NCI-H2081 (cell line): ENCODE measurements at places on chromosomes 16 and 17.

DNA sequence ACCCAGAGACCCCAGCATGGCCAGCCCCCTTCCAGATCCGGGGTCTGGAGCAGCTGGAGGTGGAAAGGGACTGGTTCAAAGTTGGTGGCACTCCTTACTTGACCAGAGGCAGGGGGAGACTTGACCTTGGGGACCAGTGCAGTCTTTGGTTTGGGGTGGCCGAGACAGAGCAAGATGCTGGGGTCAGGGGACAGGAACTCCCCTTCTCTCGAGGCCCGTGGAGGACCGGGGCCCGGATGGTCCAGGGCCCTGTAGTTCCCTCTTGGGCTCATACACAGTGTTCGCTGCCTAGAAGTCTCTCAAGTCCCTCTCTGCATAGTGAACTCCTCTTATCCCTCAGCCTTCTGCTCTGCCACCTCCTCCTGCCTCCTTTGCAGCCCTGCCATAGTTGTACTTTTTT, 601 bp upstream of the PRSS33 start:
- DNase-seq: no peak

DNA sequence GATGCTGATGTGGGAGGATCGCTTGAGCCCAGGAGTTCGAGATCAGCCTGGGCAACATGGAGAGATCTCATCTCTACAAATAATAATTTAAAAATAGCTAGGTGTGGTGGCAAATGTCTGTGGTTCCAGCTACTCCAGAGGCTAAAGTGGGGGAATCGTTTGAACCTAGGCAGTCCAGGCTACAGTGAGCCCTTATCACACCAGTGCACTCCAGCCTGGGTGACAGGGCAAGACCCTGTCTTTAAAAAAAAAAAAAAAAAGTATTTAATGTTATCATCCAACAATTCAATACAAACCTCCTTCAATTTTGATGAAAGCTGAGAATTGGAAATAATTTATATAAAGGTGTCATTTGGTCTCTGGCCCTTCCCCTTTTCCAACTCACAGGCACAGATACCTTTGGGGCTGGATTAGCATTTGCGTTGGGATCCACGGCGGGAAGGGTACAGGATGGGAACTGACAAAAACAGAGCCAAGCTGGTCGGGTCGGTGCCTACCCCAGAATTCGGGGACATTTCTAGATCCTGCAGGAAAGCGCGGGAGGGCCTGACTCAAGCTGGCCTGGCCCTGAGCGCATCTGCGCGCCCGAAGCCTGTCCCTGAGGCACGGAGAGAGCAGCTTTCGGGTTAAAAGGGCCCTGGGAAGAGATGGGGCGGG, 860 bp upstream of the DCAF7 start:
- no peak for DNase-seq

GRCh38 chr16:4385789-4386450, 14.3 kb downstream of the VASN start:
- DNase-seq: no peak

GRCh38 chr17:37187262-37187661, 188.5 kb upstream of the C17orf78 start:
- DNase-seq: no peak

GRCh38 chr16:17607609-17608008, 136.8 kb upstream of the XYLT1 start:
- no peak for DNase-seq

DNA sequence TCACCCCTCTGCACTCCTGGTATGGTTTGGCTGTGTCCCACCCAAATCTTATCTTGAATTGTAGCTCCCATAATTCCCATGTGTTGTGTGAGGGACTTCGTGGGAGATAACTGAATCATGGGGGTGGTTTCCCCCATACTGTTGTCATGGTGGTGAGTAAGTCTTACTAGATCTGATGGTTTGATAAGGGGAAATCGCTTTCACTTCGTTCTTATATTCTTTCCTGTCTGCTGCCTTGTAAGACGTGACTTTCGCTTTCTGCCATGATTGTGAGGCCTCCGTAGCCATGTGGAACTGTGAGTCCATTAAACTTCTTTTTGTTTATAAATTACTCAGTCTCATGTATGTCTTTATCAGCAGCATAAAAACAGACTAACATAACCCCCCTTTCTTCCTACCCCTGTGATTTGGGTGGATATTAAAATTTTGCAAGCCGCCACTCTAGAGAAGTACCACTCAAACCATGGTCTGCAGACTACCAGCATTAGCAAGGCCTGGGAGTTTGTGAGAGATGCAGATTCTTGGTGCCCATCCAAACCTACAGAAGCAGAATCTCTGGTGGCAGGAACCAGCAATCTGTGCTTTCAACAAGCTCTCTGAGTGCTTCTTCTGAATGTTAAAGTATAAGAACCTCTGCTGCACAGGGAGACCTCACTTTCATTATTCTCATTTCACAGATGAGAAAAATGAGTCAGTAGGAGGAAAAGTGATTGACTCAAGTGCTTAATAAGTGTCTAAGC, 999.5 kb upstream of the EEF2KMT start:
- DNase-seq: no peak

- DNase-seq: no peak
Observed at GRCh38 chr17:44879376-44879775, 19.9 kb downstream of the EFTUD2 start.

- DNase-seq: no peak
Observed at GRCh38 chr17:79532107-79532790, 78.6 kb downstream of the RBFOX3 start.

- no peak for DNase-seq
Observed at GRCh38 chr16:4034963-4035362, 81.3 kb downstream of the ADCY9 start.

GRCh38 chr17:43220511-43221125, 7.8 kb downstream of the CCDC200 start:
- DNase-seq: no peak

GRCh38 chr17:82862737-82863382, 23.0 kb upstream of the ZNF750 start:
- no peak for DNase-seq

GRCh38 chr16:66908116-66908515, 10.6 kb downstream of the CDH16 start:
- DNase-seq: no peak

GRCh38 chr16:68055395-68055794, 29.8 kb upstream of the NFATC3 start:
- no peak for DNase-seq

GRCh38 chr16:2095918-2096582, 39.6 kb downstream of the PKD1 start:
- DNase-seq: no peak

GRCh38 chr17:1931844-1932579, 93.1 kb downstream of the RTN4RL1 start:
- DNase-seq: peak; percentile 72

DNA sequence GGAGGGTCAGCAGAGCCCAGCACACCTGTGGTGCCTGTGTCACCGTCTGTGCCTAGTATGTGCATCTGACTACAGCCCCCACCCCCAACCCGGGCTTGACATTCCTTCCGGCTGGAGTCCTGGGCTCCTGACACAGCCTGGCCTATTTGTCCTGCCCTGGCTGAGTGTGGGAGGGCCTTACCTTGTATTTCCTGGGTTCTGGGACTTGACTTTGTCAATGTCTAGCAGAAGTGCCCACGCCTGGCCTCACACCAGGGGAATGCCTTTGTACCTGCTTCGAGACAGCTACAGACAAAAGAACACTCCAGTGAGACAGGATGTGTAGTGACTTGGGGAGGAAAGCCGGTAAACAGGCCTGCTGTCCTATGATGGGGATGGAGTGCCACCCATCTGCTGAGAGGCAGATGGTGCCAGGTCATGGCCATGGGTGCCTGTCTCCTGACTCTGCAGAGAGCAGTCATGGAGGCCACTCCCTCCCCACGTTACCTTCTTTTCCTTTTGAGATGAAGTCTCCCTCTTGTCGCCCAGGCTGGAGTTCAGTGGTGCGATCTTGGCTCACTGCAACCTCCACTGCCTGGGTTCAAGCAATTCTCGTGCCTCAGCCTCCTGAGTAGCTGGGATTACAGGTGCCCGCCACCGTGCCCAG, 42.8 kb downstream of the TNFRSF13B start:
- DNase-seq: no peak

- DNase-seq: no peak
Observed at GRCh38 chr17:47712330-47713023, 18.5 kb downstream of the TBKBP1 start.

DNA sequence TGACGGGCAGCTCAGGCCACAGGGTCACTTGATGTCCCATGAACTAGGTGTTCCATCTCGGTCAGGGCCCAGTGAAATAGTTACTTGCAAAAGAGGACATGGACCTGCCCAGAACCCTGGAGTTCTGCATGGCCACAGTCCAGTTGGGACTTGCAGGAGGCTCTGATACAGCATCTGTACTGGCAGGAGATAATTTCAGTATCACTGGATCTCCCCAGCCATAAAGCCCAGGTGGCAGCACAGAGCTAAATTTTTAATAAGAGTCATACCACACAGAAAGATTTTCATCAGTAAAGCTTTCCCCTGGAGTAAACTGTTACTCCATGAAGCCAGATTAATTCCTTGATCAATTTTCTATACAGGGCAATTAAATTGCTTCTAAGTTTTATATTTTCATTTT, 18.0 kb upstream of the SLC16A5 start:
- no peak for DNase-seq

DNA sequence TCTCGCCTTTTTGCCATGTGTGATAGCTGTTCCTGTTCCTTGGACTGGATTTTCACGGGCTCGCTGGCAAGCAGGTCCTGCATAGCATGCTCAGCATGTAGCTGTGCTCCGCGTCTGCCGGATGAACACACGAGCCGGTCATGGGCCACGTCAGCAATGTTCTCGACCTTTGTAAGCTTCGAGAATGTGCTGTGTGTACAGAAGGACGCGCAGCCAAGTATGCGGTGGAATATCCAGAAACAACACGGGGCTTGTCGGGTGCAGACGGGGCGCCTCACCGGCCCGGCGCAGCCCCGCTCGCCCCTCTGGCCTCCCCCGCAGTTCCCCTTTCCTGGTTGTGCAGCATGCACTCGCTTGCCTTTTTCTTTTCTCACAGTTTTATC, 42.2 kb downstream of the RPTOR start:
- DNase-seq: no peak

GRCh38 chr17:31269578-31269983, 27.5 kb downstream of the OMG start:
- DNase-seq: no peak

DNA sequence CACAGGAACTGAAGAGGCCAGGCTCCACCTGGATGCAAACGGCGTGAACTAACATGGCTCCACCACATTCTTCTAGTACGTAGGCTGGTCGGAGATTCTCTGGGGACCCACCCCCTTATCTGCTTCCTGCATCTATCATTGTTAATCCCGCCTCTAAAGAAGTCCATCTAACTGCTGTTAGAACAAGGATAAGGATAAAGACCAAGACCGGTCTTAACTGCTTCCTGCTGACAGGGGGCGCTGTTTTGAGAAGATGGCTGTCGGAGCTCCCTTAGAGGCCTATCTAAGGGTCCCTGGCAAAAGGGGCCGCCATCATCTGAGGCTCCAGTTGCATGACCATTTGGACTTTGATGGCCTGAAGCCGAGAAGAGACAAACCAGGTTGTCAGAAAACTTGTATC, 25.8 kb upstream of the TNFSF12 start:
- no peak for DNase-seq

GRCh38 chr17:52899235-52899634, 740.7 kb upstream of the CA10 start:
- no peak for DNase-seq

DNA sequence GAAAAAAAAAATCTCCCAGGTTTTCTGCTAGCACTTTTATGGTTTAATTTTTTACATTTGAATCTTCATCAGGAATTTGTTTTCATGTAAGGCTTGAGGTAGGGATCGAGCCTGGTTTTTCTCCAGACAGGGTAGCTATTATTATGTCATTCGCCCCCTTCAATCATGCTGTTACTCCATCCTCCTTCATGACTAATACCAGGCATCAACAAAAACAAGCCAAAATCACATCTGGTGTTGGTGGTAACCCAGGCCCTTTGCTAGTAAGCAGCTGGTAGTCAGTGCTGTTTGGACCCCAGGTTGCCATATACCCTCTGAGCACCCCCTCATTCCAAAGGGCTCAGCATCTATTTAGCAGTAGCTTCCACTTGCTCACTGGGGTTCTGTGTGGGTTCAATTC, 29.5 kb downstream of the DRC3 start:
- no peak for DNase-seq

DNA sequence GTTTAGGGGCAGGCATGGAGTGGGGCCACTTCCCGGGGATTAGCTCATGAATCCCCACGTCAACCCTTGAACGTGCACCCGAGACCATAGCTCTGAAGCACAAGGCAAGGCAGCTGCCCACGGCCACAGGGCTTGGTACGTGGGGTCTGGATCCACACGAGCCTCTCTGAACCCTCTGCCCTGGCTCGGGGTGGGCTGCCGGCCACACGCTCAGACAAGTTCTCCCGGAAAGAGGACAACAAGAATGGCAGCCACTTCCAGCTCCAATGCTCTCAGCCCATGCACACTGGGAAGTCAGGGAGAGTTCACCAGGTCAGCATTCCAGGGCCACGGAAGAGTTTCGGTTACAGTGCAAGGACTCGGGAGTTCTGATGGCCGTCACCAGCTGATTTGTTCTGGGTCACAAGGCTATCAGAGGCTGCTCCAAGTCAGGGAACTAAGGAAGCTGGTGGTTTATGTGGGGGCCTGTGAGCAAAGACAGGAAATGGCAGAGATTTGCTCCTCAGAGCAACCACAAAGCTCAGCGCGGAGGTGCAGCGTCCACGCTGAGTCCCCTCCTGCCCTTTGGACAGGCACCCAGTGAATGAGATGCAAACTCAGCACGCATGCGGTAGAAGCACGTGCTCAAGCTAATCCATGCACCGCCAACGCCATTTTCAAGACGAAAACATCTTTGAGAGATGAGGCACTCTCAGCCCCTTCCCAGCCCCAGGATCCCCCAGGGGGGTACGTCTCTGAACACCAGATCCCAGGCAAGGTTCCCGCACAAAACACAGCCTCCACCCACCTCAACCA, 356.4 kb downstream of the FOXL1 start:
- no peak for DNase-seq

DNA sequence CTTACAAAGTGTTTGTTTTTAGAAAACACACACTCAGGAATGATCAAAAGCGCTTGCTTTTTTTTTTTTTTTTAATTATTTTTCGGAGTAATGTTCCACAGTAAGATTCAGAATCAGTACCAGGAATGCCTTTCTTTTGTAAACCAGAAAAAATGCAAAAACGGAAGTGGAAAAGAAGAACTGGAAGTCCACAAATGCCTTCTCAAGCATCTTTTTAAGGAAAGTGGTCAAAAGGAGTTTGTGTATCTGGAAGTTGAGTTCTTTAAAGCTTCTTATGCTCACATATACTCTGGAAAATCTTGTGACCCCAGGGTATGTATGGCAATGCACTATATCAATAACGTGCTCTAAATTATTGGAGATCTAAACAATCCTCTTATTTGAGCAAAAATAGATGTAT, 126.0 kb downstream of the ABCA8 start:
- DNase-seq: no peak

DNA sequence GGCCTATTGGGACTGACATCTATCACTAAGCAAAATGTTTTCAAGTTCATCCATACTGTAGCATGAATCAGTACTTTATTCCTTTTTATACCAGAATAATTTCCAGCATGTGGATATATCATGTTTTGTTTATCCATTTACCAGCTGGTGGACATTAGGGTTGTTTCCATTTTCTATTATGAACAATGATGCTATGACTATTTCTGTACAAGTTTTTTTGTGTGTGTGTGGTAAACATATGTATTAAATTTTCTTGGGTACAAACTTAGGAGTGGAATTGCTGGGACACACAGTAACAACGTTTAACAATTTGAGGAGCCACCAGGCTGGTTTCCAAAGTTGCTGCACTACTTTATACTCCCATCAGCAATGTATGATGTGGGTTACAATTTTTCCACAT, 91.0 kb downstream of the USP32 start:
- DNase-seq: no peak
